ENCODE measurements at places on chromosomes 16 and 17.

GRCh38 chr17:45580924-45581323 is 90.4 kb upstream of the PLEKHM1 start:
- DNase-seq = no peak

- no peak for DNase-seq
Observed at GRCh38 chr17:79977708-79978547, 57.7 kb downstream of the TBC1D16 start.

DNA sequence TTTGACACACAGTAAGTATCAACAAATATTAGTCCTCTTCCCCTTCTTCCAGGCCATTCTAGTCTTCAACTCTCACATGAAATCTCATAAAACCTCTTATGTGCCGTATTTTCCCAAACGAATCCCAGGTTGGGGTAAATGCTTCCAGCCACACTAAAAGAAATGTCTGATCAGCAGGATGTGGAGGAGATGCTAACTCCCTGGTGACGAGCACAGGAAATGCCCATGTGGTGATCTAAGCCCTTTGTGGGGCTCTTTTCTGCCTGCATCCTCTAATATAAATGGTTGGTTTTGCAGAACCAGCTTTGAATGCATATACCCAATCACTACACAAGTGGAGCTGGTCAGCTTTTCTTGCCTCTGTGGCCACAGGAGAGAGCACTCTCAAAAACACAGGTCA is 498.2 kb upstream of the ERCC4 start:
- no peak for DNase-seq

DNA sequence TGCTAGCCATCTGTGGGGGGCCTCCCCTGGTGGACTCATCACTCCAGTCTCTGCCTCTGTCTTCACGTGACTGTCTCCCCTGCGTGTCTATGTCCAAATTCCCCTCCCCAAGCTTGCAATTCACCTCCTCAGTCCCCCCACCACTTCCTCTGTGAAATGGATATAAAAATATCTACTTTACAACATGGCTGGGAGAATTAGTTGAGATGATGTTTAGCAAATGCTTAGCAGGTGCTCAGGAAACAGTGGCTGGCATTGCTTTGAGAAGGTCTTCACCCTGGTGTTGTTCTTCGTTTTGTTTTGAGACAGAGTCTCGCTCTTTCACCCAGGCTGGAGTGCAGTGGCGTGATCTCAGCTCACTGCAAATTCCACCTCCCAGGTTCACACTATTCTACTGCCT is 8.3 kb upstream of the ZCCHC14 start:
- no peak for DNase-seq

DNA sequence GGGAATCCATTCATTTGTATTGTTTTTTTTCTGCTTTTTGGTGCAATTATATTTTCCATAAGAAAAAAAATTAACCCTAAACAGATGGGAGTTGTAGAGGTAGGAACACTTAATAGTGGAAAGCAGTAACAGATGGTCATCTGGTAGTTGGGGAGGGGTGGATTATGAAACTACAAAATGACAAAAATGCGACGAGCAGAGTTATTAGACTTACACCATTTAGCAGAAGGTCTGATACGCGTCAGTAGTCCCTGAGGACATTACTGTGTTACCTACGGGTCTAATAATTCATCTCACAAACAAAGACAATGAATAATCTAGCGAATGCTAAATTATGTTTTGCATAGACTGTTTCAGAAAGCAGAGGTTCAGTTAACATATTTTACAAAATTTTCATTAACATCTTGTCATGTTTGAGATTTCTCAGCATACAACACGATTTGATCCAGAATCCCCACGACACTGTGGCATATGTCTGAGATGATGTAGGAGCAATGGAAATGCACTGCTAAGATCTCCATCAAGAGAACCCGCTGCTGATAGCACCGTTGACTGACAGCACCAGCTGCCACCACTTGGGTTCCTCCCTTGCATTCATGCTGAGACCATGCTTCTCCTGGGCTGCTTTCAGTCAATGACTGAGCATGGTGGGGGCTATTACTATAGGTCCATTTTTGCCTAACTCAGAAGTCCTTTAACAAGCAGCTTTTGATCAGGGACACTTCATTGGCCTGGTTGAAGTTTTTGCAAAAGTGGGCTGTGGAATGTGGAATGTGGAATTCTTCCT is 182.2 kb upstream of the CPHXL start:
- no peak for DNase-seq

GRCh38 chr17:77729587-77729986 is 228.9 kb upstream of the TNRC6C start:
- no peak for DNase-seq

DNA sequence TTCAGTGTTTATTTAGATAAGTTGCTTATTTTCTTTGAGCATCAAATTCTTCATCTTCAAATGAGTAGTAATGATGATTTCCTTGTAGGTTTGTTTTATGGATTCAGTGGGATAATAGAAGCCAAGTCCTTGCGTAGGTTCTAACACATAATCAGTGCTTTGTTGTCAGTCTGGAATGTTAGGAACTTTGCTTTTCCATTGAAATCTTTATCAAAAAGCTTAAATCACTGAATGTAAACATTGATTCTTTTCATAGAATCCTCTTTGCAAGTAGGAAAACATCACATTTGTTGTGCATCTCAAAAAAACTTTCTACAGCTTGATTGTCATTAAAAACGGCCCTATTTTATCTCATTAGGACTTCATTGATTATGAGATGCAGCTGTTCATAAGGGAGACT is 490.3 kb upstream of the GOT2 start:
- DNase-seq = no peak

Measured in right lobe of liver (tissue), 6 donors.